ENCODE measurements at places on chromosomes 4 and X.

DNA sequence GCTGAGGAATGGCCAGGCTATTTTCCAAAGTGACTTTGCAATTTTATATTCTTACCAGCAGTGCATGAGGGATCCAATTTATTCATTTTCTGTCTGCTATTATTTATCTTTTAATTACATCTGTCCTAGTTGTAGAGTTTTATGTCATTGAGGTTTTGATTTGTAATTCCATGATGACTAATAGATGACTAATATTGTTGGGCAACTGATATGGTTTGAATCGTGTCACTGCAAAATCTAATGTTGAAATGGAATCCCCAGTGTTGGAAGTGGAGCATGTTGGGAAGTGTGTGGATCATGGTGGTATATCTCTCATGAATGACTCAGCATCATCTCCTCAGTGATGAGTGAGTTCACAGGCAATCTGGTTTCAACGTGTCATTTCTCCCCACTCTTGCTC is 201.5 kb downstream of the TBX22 start:
- DNase-seq: no peak

DNA sequence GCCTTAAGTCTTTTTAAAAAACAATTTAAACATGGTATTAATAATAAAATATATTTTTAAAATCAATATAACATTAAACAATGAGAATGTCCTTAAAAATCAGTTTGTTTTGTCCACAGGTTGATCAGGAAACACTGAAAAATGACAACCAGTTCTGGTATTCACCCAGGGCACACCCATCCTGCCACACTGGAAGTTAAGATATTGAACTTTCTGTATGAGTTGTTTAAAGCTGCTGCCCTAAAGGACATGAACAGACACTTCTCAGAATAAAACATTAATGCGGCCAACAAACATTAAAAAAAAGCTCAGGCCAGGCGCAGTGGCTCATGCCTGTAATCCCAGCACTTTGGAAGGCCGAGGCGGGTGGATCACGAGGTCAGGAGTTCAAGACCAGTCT is 15.0 kb upstream of the HOPX start:
- no peak for DNase-seq

DNA sequence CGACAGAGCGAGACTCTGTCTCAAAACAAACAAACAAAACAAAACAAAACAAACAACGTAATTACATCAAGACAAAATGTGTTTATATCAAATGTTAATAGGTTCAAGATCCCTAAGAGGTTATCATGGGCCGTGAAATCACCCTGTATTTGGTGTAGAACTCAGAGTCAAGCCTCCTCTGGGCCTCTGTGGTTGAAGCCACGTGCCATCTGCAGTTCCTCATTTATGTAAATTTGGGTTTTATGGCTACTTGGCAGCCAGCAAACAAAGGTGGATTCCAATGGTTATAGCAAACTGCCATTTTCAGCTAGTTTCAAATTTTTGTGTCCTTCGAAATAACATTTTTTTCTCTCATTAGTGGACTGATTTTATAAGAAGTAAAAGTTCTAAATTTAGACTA is 16.4 kb downstream of the NSDHL start:
- no peak for DNase-seq

- no peak for DNase-seq
Observed at GRCh38 chrX:69074726-69075125, 90.5 kb downstream of the PJA1 start.

GRCh38 chrX:8273451-8273895 is 102.4 kb upstream of the VCX2 start:
- no peak for DNase-seq

- DNase-seq: peak; percentile 49
Observed at GRCh38 chr4:183798301-183799253, 106.5 kb upstream of the STOX2 start.

All from iPS-NIHi11 (cell line).